Activated CD8-positive, alpha-beta memory T cell treated with anti-CD3 and anti-CD28 coated beads for 48 hours (primary cell): ENCODE measurements at places on chromosomes 5 and 9.

- DNase-seq, result no peak
Measured at GRCh38 chr5:169115461-169116124, 185.3 kb downstream of the SLIT3 start.

GRCh38 chr9:120403543-120403856 is 176.5 kb downstream of the CDK5RAP2 start:
- DNase-seq, result no peak

GRCh38 chr5:96871027-96871399 is 5.3 kb upstream of the ERAP2 start:
- DNase-seq, result no peak

DNA sequence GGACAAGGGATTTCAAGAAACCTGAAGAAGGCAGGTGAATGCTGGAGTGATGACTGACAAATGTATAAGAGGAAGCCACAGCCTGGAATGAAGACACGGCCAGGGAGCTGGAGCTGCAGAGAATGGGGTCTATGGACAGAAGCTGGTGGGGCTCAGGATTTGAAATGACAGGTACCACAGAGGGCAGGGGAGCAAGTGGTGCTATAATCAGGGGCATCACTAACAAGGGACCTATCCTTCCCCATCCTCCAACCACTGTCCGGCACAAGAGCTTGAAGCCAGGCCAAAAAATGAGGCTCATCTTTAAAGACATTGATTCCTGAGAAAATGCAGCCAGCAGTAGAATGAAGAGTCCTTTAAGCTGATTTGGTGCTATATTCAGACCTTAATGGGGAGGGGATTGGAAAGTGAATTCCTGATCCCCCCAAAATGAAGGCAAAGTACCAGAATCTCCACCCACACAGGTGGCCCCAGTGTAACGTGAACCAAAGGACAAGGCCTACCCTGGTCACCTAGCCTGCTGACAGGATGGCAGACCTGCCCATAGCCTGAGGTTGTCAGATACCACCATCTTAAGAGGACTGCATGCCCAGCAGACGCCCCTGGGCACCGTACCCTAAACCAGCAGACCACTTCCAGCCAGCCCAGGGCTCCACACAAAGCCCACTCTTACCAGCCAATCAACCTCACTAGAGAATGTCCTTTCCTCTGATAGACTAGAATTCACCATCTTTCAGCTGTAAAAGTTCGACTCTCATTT is 109.2 kb downstream of the SAXO1 start:
- DNase-seq, result no peak

DNA sequence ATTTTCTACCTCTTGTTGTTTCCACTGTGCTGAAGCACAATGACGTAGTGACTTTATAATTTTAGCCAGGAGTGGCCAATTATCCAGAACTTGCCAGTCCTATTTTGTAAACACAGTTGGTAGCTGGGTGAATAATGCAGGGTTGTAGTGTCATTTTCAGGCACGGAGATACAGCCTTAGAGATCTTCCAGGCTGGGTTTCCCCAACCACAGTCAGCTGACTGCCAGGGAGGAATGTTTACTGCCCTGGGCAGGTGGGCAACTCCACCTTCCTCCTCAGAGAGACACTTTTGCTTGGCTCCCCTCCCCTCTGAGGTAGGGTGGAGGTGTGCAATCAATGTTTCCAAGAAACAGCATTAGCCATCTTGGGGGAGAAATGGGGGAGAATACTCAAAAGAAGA is 228.1 kb upstream of the NR4A3 start:
- DNase-seq, result no peak

DNA sequence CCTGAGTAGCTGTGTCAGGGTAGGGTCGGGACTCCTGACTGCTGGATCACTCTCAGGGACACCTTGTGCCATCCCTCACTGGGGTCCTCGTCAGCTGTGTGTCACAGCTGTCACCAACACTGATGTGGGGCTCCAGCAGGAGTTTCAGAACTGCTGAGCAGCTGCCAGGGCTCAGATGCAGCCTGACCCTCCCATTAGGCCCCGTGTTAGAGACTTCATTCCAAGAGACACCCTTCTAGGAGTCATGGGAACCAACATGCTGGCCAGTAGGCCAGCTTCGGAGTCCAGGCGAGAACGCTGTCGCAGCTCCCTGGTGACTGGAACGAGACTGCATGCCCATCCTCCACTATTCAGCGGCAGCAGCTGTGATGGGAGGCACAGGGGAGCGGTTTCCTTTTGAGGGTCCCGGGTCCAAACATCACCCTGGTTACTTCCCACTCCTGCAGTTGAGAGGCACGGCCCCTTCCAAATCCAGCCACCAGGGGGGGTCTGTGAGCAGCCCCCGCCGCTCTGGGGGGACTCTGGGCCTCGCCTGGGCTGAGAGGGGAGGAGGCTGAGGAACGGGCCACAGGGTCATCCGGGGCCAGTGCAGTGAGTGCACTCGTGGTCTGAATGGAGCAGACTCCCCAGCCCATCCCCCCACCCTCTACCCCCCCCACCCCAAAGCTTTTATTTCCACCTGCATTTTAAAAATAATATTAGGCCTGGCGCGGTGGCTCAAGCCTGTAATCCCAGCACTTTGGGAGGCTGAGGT is 12.6 kb upstream of the TCF7 start:
- peak; percentile 83 for DNase-seq

- no peak for DNase-seq
Measured at GRCh38 chr5:37132646-37133045, 116.5 kb downstream of the CPLANE1 start.

- DNase-seq, result no peak
Measured at GRCh38 chr5:65892801-65893200, 33.6 kb upstream of the ERBIN start.

DNA sequence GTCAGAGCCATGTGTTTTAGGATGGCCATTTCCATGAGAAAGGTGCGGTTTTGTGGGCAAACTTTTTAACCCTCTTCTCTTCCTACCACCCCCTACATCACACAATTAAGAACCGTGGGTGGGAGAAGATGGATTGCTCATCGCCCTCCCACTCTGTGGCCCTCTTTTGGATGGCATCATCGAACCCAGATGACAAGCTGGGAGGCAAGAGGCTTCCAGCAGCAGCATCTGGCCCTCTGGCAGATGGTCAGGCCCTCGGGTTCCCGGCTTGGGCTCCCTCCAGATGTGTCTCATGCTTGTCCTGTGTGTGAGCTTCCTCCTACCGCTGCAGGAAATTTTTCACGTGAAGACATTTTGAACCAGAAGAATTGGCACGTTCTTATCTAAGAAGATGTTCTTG is 199.9 kb downstream of the EBF1 start:
- DNase-seq, result no peak

GRCh38 chr9:88173378-88173999 is 35.2 kb upstream of the SPATA31C2 start:
- DNase-seq, result no peak

- no peak for DNase-seq
Measured at GRCh38 chr5:28286566-28286965, 1248.2 kb upstream of the CDH9 start.

DNA sequence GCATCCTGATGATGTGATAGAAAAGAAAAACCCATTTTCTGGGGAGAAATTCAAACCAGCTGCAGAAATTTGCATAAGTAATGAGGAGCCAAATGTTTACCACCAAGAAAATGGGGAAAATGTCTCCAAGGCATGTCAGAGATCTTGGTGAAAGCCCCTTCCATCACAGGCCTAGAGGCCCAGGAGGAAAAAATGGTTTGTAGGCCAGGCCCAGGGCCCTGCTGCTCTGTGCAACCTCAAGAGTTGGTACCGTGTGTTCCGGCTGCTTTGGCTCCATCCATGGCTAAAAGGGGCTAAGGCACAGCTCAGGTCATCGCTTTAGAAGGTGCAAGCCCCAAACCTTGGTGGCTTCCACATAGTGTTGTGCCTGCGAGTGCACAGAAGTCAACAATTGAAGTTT is 543.1 kb downstream of the ZNF608 start:
- DNase-seq, result no peak

DNA sequence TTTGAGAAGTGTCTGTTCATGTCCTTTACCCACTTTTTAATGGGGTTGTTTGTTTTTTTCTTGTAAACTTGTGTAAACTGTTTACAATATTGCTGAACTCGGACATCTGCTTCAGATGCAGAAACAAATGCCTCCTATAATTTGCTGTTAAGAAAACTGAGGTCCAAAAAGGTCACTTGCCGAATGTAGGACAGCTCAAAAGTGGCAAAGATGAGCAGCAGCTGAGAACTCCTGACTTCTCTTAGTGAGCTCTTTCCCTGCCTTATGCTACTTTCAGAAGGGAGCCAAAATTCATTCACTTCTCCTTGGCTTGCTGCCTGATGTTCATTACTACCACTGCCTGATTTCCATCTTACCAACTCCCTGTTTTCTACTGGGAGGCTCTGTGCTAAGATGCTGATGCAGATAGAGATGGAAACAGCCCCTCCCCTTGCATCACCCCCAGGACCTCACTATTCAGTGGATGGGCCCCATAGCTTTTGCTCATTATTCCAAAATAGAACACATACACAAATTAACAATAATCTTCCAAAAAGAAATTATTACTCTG is 60.1 kb downstream of the SEMA6A start:
- DNase-seq, result no peak

DNA sequence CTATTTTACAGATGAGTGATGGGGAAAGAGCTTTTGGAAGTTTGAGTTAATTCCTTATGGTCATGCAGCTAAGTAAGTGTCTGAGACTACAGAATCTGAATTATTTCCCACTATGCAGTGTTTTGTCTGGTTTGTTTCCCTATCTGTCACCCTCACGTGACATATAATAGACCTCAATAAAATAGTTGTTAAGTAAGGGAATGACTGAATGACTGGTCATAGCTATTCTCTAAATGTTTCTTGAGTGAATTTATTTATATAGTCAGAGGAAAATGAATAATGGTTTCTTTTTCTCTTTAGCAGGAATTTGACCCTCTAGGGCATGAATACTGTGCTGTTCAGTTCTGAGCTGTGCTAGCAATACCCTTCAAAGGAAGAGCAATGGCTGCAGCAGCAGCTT is 10.3 kb downstream of the TRIM32 start:
- DNase-seq, result no peak

GRCh38 chr9:97315550-97315949 is 8.1 kb downstream of the CCDC180 start:
- DNase-seq, result no peak

- peak; percentile 80 for DNase-seq
Measured at GRCh38 chr9:114291064-114291474, 31.8 kb upstream of the ORM1 start.

DNA sequence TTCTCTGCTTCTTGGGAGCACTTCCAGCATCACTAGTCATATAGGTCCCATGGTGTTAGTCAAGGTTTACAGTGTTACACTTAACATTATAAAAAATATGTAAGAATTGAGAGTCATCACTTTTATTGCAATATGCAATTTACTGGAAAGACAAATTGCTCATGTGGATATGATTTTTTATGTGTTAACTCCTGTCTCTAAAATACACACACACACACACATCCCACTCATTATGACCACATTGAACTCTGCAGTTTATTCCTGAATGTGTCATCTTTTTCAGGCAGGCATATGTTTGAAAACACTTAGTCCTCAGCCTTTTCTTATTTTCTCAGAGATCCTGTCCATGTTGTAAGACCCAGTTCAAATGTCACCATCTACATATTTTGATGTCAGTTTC is 148.5 kb upstream of the MRPS30 start:
- no peak for DNase-seq

- DNase-seq, result no peak
Measured at GRCh38 chr5:176187276-176188062, 50.8 kb upstream of the SIMC1 start.

- DNase-seq, result no peak
Measured at GRCh38 chr9:114591291-114591787, 3.8 kb downstream of the ATP6V1G1 start.

- no peak for DNase-seq
Measured at GRCh38 chr9:2257248-2257929, 242.2 kb downstream of the SMARCA2 start.

DNA sequence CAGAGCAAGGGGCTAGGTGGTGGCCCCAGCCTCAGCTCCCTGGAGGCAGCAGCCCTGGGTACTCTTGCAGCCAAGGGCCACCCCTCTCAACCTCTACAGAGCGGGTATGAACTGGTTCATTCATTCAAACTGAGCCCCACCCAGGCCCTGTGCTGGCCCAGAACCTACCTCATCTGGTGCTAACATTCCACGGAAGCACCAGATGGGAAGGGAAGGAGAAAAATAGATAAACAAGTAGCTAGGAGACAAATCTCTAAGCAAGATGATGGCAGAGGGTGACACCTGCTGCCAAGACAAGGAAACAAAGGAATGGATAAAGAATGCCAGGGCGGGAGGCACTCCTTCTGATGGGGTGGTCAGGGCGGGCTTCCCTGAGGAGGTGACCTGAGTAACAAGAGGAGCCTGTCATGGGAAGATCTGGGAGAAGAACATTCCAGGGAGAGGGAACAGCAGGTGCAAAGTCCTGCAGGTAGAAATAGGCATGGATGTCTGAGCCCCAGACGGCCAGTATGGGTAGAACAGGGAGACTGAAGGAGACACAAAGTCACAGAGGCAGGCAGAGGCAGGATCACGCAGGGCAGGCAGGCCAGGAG is 6.1 kb downstream of the ST6GALNAC4 start:
- DNase-seq, result no peak

- no peak for DNase-seq
Measured at GRCh38 chr9:115289757-115290208, 171.8 kb upstream of the TNC start.

DNA sequence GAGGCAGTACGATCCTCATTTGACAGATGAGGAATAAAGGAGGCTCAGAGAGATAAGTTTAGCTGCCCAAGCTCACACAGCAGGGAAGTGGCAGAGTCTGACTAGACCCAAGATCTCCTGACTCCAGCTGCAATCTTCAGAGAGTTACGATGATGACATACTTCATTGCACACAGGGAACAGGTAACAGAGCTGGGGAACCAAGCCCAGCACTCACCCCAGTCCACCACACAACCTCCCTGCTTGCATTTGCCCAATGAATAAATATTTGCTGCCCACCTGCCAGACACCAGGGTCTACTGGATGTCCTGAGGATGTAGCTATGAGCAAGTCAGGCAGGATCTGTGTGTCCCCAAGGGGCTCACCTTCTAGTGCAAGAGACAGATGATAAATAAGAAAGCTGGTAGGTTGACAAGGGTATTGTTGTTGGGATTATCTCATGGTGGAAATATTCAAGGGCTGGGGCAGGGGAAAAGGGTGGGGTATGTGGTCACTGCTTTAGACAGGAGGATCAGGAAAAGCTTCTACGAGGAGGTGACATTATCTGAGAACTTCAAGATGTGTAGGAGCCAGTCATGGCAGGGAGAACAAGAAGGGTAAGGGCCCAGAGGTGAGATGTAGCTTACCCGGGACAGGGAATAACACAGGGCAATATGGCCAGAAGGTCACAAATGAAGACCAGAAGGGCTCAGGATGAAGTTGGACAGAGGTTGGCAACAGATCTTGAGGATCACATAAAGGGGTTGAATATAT is 28.6 kb upstream of the CPEB4 start:
- no peak for DNase-seq

GRCh38 chr5:176739461-176740051 is 70.8 kb upstream of the UNC5A start:
- no peak for DNase-seq

DNA sequence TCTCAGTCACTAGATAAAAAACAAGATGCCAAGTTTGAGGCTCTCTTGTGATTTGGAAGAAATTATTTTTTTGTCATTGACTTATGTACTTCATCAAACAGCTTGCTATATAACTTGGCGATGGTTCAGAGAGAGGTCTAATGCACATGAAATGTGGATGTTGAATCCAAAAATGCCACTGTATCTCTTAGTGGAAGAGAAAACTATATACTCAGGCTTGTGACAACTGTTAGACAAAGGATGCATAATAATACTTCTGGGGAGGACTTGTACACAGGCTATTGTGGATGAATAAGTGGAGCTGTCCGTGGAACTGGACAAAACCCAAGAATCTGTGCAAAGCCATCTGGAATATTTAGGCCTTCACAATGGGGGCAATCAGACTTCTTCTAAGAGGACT is 162.9 kb upstream of the NMUR2 start:
- DNase-seq, result no peak

- DNase-seq, result no peak
Measured at GRCh38 chr5:108345541-108346171, 36.2 kb downstream of the FBXL17 start.
